ENCODE measurements at places on chromosomes 1 and 21. TPM values are rescaled to one million over a fixed set of nuclear protein-coding genes. Genes with fewer than 3 reads are reported as not detected.

- no peak for DNase-seq
- no peaks in the 10 kb centered on the region for H3K36me3 ChIP-seq
- H3K27ac ChIP-seq = no peak overlapping the region
- no peaks in the 10 kb centered on the region for H3K4me1 ChIP-seq
These were observed 123.9 kb downstream of the ST6GALNAC3 start for GRCh38 chr1:76198452-76198851.

DNA sequence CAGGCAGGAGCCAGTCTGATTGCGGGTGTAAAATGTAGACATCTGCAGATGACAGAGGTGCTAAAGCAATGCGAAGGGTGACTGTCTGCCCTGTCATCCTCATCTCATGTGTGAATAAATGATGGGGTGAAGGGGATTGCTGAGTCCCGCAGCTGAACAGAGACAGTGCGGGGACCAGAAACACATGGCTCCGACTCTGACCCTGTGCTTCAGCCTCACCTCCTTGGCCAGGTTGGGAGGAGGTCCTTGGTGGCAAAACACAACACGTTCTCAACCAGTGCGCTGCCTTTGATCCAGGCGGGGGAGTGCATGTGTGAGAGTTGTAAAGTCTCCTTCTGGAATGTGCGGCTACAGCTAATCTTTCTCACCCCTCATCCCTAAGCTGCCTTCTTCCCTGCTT, 32.0 kb upstream of the TTC22 start:
- no peak overlapping the region for H3K27ac ChIP-seq
- no peaks in the 10 kb centered on the region for H3K36me3 ChIP-seq
- no peak overlapping the region for H3K4me3 ChIP-seq
- no peaks in the 10 kb centered on the region for H3K4me1 ChIP-seq
- DNase-seq = no peak

TSPAN2 gene
- total RNA-seq = 27.2 TPM

- peaks cover 5% of the 10 kb centered on the region for H3K4me1 ChIP-seq
- no peak for DNase-seq
- no peaks in the 10 kb centered on the region for H3K27me3 ChIP-seq
- H3K36me3 ChIP-seq = peaks cover 5% of the 10 kb centered on the region
- H3K4me3 ChIP-seq = no peak overlapping the region
These were observed 36.2 kb downstream of the CELF3 start for GRCh38 chr1:151680391-151680790.

DNA sequence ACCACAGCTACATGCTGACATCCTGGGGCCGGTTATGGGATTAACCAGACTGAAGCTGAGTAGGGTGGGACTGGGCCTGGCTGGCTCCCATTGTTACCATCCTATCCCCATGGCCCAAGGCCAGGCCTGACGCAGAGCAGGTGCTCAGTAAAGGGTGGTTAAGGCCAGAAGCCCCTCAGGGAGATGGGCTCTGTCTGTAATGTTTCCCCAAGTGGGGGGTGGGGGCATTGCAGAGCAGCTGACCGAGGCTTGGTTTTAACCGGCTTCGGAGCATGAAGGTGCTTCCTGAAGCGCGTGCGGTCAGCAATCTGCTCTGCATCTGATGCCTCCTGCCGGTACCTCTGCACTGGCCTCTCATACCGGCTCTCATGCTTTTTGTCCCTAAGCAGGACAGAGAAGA, 83.4 kb upstream of the ACTL8 start:
- H3K27ac ChIP-seq = no peak overlapping the region
- no peaks in the 10 kb centered on the region for H3K4me1 ChIP-seq
- H3K36me3 ChIP-seq = peaks cover 5% of the 10 kb centered on the region
- no peak for DNase-seq
- H3K4me3 ChIP-seq = no peak overlapping the region

Data from progenitor cell of endocrine pancreas (in vitro differentiated cells).